ENCODE measurements at places on chromosomes 16 and 17.

DNA sequence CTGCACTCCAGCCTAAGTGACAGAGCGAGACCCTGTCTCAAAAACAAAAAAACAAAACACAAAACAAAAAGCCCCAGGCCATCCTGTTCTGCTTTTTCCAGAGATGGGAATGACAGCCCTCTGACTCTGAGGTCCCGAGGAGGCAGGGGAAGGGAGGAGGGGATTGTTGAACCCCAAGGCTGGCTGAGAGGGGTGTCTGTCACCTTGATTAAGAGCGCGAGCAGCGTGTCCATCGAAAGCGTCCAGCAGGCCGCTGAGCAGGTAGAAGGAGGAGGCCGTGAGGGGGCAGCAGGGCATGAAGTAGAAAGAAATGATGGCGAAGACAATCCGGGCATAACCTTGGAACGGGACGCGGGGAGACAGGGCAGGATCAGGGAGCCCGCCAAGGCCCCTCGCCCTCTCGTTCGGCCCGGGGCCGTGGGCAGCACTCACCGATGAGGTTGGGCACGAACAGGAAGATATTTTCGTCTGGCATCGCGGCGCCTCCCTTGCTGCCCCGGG, 593 bp downstream of the CDIPT start:
- no peak for DNase-seq

GRCh38 chr16:72201387-72201786, 29.4 kb upstream of the PMFBP1 start:
- DNase-seq, result no peak

- DNase-seq, result no peak
These were observed 8.5 kb upstream of the HOXB9 start for GRCh38 chr17:48634493-48635208.

DNA sequence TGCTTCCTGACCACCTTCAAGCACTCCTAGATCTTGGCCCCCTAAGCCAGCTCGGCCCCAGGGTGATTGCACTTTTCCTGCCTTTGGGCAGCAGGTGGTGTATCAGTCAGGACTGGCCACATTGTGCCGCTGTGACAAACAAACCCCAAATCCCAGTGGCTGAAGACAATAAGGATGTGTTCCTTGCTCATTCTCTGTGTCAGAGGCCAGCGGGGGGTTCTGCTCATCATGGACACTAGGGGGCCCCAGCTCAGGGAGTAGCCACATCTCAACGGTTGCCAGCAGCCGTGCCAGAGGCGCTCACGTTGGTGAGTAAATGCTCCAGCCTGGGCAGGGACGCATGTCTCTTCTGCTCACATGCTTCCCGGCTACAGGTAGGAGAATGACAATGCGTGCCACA, 60.4 kb downstream of the ZDHHC7 start:
- no peak for DNase-seq

- DNase-seq, result no peak
These were observed 94.2 kb downstream of the C16orf78 start for GRCh38 chr16:49467540-49468372.

DNA sequence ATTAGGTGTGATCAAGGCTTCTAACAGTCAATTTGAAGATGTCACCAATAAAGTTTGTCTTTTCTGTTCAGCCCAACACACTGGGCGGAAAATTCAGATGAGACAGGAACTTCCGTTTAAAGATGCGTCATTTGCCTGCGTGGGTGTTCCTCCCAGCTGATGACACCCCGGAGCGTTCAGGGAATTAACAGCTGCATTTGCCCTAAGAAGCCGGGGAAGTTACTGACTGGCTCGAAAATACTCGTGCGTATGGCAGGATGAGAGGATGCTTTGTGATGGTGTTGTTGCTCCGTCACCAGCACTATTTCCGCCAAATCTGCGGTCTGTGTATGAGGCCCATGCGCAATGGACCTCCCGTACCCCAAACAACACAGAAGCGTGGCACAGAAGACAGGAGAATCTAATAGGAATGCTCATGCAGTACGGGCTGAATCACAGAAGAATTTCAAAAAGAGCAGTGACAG, 11.9 kb upstream of the PVALEF start:
- no peak for DNase-seq

DNA sequence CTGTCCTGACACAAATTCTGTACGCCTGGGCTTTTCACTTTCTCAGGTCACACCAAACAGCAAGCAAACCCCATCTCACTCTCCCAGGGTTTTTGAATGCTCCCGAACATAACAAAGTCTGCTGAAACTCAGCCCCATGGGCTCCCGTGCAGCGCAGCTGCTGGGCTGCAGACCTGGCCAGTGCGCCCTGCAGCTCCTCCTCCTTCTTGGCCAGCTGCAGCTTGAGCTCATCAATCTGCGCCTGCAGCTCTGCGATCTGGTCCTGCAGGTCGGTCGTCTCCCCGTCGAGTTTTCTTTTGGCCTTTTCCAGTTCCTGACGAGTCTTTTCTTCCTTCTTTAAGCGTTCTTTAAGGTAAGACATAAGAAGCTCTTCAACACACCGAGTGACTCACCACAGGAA, 70.5 kb downstream of the NDEL1 start:
- DNase-seq, result no peak

DNA sequence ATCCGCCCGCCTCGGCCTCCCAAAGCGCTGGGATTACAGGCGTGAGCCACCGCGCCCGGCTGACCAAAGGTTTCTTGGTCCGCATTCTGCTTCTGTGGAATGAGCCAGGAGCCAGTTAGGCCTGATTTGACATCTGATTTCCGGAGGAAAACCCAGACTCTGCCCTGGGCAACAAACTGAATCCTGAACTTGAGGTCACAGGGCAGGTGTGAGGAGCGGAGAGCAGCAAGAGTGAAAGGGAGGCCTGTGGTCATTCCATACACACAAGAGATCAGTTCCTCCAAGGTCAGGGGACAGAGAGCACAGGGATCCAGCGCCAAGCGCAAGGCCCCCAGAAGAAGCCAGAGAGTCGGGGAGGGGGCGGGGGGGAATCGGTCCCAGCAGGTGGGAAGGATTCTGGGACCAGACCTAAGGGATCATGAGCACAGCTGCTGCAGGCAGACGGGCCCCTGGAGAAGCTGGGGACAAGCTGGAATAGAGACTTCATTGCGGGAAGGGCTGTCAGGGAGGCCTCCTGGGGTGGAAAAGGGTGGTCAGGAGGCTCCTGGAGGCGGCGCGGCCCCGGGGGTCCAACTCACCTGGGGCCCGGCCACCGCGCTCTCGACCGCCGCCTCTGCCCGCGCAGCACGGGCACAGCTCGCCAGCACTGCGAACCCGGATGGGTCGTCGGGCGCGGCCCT, 436 bp downstream of the SHPK start:
- DNase-seq, result no peak

DNA sequence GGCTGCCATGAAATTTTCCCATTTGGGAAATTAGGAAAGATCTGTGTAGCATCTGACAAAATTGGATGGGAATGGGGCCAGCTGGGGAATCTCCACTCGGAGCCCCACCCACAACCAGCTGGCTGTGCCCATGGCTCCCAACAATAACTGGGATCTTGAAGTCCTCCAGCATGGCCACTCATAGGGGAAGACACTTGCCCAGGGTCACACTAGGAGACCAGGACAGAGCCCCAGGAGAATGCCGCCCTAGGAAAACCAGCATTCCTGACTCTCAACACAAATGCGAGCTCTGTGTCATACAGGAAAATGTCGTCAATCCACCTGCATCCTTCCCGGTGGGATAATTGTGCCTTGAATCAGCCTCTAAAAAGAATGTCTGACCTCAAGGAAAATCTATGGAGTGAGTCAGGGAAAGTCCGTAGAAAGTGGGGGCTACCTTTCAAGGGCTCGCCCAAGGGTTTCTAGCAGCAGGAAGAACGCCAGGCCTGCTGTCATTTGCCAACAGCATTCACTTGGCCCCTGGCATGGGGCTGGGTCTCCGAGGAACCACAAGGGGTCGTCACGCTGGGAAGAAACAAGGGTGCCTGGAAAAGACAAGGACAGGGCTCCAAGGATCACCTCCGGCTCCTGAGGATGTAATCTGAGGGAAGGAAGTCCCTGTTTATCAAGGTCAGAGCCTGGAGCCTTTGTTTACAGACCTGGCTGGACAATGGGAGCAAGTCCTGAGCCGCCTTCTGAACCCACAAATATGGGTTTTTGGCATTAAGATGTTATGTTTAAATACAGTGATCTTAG, 15.9 kb downstream of the CDH5 start:
- no peak for DNase-seq

- DNase-seq, result no peak
These were observed 45.8 kb upstream of the HELZ start for GRCh38 chr17:67290711-67291291.

DNA sequence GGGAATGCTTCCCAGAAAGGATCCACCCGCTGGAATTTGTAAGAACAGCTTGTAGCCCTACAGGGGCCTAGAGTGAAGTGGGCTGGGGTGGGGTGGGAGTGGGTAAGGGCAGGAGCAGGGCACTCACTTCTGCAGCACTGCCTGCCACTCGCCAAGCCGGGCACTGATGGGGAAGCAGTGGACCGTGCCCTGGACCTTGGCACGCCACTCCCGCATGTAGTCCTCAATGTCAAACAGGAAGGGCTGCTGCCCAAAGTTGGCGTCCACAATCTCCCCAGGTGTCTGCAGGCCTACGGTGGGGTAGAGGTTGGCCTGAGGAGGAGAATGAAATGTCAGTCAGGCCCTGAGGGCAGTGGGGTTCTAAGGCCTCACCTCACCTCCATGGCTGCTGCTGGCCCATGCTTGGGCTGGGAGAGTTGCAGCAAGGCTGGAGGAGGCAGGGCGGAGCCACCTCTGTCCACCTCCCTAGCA, 15.7 kb upstream of the GFOD2 start:
- no peak for DNase-seq

- DNase-seq, result no peak
These were observed 63.0 kb upstream of the CLEC18A start for GRCh38 chr16:69888005-69888590.

All from stimulated activated CD8-positive, alpha-beta memory T cell treated with anti-CD3 and anti-CD28 coated beads, Interleukin-7, amount 100 ng/mL, for 1 hour (primary cell).